Mucosa of descending colon (tissue), 3 donors: ENCODE measurements at places on chromosomes 3 and 15.

DNA sequence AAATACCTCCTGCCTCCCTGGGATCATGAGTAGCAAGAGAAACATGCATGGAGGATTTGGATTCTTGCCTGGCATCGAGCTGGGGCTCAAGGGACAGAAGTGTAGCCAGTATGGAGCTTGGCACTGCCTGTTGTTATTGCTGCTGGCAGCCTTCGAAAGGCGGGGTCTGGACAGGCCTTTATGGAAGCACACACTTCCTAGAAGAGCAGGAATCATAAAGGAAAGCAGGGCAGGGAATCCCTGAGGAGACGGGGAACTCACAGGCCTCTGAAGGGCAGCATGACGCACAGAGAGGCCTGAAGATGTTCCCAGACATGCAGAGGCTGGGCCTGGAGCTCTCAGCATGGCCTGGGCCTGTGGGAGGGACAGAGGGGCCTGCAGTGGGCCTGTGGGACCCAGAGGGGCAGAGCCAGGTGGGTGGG, 18.6 kb upstream of the SLC41A3 start:
- peak; percentile 53 for DNase-seq

DNA sequence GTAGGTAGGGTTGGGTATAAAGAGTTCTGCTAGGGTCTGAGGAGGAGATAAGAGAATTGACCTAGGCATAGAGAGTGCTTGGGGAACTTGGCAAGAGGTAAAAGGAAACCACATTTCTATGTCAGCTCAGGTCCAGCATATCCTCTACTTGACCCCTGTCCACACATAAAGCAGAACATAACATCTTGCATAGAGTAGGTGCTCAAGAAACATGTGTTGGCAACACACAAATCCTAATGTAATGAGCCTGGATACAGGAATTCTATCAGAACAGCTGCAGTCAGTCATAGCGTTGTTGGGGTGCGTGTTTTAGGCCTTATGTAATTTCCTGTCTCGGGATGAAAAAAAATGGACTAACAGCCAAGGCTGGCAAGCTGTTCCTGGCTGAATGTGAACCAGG, 35.0 kb upstream of the PLCL2 start:
- DNase-seq, result no peak

DNA sequence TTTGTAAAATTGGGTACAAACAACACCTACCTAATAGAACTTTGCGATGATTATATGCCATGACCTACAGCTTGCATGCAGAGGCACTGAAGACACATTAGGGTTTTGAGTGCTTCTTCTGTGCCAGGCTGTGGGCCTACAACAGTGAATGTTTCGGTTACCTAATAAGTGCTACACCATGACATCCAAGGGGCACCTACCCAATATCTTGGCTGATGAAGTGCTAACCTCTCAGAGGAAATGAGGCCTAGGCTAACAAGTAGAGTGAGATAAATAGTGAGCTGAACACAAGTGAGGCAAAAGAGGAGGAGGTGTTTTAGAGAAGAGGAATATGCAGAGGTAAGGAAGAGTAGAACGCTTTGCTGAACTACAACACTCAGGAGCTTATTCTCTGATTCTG, 12.2 kb upstream of the RASGRP1 start:
- no peak for DNase-seq

GRCh38 chr3:179438841-179439240, 12.4 kb downstream of the GNB4 start:
- DNase-seq, result no peak

DNA sequence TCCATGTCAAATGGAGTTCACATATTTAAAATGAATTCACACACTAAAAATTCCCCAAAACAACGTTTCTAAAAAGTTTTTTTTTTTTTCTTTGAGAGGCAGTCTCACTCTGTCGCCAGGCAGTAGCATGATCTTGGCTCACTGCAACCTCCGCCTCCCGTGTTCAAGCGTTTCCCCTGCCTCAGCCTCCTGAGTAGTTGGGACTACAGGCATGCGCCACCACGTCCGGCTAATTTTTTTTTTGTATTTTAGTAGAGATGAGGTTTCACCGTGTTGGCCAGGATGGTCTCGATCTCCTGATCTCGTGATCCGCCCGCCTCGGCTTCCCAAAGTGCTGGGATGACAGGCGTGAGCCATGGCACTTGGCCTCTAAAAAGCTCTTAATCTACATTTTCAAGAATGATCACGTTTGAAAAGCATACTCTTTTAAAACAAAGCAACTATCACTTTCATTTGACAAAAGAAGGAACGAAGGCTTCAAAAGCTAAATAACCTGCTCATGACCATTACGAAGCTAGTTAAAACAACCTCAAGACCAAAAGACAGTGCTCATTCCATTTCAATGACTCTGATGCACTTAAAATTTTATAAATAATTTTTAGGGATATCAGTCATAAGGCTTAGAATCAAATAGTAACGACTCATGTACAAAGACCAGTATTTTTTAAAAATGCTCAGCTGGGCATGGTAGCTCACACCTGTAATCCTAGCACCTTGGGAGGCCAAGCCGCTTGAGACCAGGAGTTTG, 5.5 kb downstream of the UBE3A start:
- no peak for DNase-seq

DNA sequence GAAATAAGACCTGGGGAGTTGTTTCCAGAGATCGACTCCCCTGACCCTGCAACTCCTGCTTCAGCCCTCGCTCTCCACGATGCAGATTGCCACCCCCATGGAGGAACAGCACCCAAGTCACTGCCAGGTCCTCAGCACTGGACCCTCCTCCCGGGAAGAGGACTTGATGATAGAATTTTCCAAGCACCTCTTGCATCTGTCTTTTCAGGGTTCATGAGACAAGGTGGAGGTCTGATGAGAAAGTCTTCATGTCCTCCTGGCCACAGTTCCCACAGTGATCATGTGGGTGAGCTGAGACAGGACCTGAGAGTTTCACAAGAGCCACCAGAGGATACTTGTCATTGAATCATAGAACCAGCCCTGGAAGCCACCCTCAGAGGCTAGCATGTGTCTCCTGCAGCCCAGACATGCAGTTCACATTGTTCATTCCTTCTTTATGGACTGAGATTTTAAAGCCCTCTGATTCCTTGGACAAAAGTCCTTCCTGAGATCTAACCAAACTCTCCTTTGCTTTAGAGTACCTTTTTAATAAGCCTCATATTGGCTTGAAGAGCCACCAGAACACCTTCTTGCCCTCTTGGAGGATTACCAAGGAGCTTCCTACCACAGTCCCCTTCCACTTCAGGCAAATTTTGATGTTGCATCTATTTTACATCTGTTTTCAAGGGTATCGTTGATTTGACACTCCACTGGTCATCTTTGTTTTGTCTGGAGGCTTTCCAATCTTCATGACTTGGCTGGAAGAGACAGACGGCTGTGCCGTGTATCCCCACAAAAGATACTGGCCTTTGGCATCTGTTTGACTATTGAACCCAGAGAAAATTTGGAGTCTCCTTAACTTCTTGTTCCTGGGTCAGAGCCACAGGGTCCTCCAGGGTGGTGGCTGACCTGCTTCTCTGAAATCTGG, 224.8 kb upstream of the BHLHE40 start:
- no peak for DNase-seq

GRCh38 chr3:104755791-104756190, 610.9 kb upstream of the ALCAM start:
- DNase-seq, result no peak

GRCh38 chr3:30768046-30768445, 126.4 kb downstream of the GADL1 start:
- DNase-seq, result no peak

- DNase-seq, result peak; percentile 95
These were observed 240 bp upstream of the BHLHE40 start for GRCh38 chr3:4978966-4979427.

DNA sequence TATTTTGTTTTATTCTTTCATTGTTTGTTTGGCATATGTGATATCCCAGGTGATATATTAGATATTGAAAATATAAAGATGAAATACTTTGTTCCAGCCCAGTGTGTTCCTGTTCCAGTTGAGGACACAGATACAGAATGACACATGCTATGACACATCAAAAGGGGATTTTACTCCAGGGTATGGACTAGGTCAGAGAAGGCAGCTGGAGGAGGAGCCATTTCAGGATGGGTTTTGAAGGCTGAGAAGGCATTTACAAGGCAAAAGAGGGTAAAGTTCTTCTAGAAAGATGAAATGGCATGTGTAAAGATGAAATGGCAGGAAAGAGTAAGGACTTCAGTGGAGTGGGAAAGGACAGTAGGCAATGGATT, 163.8 kb downstream of the ZIC1 start:
- no peak for DNase-seq

DNA sequence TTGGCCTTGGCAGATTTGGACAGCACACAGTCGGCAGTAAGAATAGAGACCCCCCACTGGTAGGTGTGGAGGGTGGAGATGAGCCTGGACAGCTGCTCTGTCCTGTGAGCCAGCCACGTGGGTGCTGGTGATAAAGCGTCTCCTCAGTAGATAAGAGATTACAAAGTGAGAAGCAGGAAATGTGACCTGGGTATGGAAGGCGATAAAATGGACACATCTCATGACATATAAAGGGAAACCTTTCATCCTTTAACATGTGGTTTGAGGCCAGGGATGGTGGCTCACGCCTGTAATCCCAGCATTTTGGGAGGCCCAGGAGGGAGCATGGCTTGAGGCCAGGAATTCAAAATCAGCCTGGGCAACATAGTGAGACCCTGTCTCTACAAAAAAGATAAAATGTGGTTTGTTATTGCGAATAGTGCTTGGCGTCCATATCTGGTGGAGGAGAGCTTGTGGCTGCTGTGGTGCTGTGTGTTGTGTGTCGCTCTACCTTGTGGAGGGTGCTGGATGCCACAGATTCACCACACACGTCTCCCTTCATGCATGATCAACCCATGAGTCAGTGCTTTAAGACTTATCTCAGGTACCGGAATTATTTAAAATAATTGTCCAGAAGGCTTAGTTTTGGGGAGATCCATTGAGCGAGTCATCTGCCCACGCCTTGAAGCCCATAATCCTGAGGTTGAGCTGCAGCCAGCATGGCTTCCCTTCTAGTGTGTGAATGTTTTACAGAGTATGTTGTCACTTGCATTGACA, 157.0 kb downstream of the GABRG3 start:
- DNase-seq, result no peak

DNA sequence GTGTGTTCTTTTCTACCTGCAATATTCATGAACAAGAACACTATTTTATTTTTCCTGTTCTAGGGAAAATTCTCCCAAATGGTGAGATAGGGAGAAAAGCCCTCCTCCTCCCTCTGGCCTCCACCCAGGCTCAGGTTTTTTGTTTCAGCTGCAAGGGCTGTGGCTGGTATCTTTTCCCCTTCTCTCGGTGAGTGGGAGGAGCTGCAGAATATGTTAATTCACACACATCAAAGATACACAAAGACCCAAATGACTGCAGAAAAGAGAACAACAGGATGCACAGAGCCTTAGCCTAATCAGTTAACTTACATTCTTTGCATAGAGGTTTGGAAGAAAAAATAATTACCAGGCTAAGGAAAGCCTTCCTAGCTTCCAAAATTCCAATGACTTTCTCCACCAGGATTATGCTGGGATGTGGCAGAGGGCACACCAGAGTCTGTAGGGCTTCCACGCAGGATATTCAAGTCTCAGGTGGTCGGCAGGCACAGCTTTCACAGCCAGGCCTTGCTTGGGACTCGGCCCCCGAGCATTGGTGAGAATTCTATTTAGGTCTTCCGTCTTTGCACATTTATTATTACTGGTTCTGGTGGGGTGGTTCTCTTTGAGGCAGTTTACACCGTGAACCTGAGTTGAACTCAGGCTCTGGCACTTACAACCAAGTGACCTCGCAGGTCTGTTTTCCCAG, 64.9 kb downstream of the ABHD5 start:
- DNase-seq, result no peak

- no peak for DNase-seq
These were observed 139.7 kb upstream of the BNIP2 start for GRCh38 chr15:59828861-59829260.

- no peak for DNase-seq
These were observed 476.0 kb downstream of the MFSD1 start for GRCh38 chr3:159277814-159278213.

DNA sequence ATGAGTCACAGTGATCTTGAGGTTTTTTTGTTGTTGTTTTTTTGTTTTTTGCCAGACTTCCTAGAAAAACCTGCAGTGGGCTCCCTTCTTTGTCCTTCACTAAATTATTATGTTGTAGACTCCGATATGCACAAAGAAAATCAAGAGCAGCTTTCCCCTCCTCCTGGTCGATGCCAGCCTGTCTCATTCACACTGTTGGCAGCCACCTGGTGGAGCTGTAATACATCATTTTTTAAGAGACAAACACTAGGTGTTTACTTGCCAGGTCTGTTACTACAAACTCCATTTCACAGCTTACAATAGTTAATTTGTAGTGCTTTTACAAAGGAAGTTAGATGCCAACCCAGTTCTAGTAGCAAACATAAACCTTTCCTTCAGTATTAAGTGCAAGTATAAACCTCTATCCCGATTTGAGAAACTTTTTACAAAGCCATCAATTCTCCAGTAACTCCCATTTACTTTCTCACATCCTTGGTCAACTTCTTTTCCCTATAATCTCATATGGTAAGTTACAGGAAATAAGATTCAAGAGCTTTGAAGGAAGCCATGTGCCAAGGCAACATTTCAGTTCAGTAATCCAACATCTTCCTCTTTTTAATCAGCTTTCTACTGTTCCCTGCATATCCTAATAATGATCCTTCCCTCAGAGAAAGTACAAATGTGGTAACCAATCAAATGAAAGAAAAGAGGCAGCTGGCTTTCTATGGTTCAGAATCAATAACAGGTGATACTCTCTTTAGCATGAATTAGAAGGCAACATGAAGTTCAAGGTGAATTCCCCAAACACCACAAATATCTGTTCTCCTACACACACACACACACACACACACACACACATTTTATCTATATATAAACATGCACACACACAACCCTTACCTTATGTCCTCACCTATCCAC, 14.0 kb downstream of the AAGAB start:
- DNase-seq, result no peak

DNA sequence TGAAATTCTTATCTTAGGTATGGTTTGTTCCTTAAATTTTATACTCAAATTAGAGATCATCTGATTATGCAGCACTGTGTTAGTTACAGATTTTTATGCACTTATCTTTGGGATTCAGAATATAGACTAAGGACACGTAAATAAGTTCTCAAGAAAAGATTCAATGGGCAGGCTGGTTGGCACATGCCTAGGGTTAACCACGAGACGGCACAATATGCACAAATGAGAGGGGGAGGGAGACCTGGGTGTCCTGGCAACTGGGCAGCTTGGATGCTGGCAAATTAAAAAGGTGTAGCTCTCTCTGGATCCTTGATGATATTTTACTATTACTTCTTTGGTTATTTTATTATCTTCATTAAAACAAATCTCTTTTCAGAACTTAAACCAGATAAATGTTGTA, 672 bp downstream of the AADAC start:
- DNase-seq, result no peak

GRCh38 chr15:38540510-38540909, 24.1 kb downstream of the RASGRP1 start:
- no peak for DNase-seq

- no peak for DNase-seq
These were observed 258.2 kb downstream of the SOX2 start for GRCh38 chr3:181969925-181970324.

- no peak for DNase-seq
These were observed 1.1 kb downstream of the RPS27L start for GRCh38 chr15:63156086-63156710.

- no peak for DNase-seq
These were observed 431.0 kb upstream of the ATP10A start for GRCh38 chr15:26294059-26294689.
